ENCODE measurements at places on chromosomes 16 and 17.

DNA sequence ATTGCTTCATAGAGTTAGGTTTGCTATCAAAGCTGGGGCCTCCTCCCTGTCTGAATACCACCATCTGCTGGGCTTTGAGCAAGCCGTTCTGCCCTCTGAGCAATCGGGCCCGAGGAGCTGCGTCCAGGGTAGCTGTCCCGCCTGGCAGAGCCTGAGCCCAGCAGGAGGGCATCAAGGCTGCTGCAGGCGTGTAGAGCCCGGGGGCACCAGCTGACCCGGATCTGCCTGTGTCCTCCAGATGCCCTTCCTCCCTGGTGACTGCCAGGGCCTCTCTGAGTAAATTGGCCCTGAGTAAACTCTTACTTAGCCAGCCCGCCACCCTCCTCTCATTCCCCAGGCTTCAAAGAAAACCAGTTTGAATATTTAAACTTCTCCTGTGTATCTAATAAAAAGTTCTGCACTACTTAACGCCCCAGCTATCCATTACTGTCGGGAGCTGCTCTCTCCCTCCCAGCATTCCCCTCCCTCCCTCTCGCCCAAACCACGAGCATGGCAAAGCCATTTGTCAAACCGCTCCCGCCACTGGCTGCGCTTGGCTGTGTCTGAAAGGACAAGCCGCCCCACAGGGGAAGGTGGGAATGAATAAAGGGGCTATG, 16.4 kb downstream of the CDK5RAP3 start:
- no peak for DNase-seq

DNA sequence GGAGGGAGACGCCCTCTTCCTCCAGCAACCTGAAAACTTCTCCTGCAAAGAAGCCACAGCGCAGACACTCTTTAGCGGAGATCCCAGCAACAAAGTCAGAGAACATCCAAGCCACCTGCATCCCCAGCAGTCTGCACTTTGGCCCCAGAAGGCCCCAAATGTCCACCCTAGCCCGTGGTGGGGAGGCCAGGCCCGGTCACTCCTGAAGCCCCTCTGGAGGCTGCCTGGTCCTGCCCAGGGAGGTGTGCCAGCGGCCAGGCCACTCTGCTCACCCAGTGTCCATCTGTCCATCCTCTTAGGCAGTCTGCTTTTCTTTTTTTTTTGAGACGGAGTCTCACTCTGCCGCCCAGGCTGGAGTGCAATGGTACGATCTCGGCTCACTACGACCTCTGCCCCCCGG, 5.4 kb downstream of the HAGHL start:
- no peak for DNase-seq

DNA sequence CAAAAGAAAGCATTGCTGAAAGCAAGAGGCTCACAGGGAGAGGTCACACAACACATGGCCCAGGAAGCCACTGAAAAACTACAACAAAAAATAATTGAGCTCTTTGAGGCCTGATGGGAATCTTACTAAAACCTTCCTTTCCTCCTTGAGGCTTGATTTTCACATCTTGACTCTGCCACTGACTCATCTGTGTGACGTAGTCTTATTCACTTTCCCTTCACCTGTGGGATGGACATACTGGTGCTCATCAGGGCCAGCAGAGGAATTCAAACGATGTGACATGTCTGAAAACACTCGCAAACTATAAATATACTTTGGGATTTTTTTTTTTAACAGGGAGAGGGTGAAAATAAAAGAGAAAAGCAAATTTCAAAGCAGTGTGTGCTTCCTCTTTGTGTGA, 78.3 kb upstream of the ASIC2 start:
- no peak for DNase-seq

- no peak for DNase-seq
Measured at GRCh38 chr16:86929057-86929871, 350.9 kb downstream of the FOXL1 start.

GRCh38 chr17:75454193-75454592, 2.2 kb upstream of the TMEM94 start:
- no peak for DNase-seq

- DNase-seq = peak; percentile 69
Measured at GRCh38 chr16:81703177-81704155, 75.6 kb upstream of the PLCG2 start.

DNA sequence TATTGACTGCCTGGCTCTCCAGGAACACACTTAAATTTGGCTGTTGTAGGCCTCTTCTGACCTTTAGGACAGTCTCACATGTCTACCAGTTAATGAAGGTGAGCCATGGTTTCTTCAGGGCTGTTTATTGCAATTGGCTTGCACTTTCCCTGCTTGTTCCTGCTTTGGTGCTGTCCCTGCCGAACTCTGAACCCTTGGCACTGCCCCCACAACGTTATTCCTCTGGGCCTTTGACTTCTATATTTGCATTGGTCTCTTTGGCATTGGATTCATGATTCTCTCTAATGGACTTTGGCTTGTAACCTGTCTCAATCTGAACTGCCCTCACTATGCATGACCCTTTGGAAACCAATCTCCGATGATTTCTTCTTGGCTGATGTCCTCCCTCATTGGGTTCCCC, 299.4 kb downstream of the UTP18 start:
- no peak for DNase-seq

DNA sequence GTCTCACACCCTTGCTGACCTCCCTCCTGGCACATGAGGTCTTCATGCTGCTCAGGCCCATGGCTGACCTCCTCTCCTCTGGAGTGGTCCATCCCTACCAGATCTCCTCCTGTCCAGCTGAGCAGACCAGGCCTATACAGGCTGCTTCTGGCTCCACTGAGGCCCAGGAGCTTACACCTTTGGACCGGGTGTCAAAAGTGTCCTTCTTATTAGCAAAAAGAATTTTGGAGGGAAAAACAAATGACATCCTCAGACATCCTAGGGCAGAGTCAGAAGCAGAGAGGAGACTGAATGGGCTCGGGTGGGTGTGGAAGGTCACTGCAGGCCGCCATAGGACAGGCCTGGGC, 38.1 kb downstream of the WSB1 start:
- DNase-seq = no peak

GRCh38 chr17:49515196-49515770, 20.2 kb downstream of the NGFR start:
- DNase-seq = peak; percentile 41

GRCh38 chr17:54793271-54793670, 107.4 kb upstream of the TOM1L1 start:
- DNase-seq = no peak

- no peak for DNase-seq
Measured at GRCh38 chr17:73346501-73347162, 34.8 kb upstream of the CDC42EP4 start.

GRCh38 chr17:65633146-65633881, 71.9 kb upstream of the AXIN2 start:
- no peak for DNase-seq

DNA sequence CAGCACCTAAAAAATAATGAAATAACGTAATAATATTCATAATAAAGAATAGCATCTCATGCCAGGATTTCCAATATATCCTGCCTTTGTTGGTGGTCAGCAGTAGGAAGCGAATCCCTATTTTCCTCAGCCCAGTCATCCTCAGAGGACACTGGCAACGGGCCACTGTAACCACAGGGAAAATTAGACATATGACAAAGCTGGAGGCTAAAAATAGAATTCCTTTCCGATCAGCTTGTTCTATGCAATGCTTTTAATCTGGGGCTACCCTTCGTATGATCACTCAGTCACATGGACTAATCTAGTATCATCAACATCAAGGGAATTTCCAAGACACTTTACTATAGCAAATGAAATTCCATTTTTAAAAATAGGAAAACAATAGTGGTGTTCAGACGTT, 246.9 kb upstream of the KCNJ16 start:
- no peak for DNase-seq

- no peak for DNase-seq
Measured at GRCh38 chr17:69523244-69523861, 108.9 kb downstream of the MAP2K6 start.

DNA sequence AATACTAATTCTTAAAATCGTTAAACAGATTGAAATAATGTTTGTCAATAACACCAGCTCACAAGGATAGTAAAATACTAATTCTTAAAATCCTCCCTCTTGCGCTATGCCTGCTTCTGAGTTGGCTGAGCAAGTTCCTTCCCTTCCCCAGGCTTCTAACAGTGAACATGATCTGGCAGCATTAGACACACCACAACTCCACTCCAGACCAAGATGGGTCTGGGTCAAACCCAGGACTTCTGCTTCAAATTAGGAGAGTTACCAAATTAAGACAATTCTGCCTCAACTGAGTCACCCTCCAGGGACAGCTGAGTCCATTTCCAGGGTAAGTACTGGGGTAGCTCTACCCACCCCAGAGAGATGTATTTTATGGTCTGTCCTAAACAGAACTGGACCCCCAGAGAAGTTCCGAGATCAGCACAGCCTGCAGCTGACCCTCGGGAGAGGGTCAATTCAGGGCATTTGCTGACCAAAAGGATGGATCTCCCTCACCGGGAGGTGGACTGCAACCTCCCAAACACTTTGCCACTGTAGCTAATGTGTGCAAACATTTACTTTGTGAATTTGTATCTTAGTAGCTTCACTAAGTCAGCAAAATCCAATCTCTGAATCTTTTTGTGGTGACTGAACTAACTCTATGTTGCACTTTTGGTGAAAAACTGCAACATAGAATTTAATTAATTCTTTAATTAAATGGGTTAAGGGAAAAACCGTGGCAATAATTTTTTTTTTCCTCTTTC, 48.8 kb downstream of the ADCY9 start:
- DNase-seq = no peak

DNA sequence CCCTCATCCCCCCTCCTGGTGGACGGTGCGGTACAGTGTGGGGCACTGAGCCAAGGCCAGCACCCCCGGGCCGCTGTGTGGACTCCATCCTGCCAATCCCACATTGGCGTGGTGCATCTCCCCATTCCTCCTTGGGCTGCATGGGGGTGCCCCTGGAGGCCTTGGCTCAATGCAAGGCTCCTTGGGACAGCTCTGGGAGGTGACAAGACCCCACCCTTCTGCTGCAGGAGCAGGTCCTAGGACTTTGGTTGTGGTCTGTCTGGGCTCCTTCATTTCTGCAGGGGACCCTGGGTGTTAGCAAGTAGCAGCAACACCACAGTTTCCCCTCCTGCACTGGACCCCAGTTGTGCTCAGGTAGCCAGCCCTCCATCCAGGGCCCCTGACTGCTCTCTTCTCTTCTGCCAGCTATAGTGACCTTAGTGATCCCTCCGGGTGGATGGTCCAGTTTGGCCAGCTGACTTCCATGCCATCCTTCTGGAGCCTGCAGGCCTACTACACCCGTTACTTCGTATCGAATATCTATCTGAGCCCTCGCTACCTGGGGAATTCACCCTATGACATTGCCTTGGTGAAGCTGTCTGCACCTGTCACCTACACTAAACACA, 1.3 kb downstream of the PRSS21 start:
- no peak for DNase-seq

- DNase-seq = no peak
Measured at GRCh38 chr17:67110619-67111018, 66.3 kb downstream of the CACNG1 start.

DNA sequence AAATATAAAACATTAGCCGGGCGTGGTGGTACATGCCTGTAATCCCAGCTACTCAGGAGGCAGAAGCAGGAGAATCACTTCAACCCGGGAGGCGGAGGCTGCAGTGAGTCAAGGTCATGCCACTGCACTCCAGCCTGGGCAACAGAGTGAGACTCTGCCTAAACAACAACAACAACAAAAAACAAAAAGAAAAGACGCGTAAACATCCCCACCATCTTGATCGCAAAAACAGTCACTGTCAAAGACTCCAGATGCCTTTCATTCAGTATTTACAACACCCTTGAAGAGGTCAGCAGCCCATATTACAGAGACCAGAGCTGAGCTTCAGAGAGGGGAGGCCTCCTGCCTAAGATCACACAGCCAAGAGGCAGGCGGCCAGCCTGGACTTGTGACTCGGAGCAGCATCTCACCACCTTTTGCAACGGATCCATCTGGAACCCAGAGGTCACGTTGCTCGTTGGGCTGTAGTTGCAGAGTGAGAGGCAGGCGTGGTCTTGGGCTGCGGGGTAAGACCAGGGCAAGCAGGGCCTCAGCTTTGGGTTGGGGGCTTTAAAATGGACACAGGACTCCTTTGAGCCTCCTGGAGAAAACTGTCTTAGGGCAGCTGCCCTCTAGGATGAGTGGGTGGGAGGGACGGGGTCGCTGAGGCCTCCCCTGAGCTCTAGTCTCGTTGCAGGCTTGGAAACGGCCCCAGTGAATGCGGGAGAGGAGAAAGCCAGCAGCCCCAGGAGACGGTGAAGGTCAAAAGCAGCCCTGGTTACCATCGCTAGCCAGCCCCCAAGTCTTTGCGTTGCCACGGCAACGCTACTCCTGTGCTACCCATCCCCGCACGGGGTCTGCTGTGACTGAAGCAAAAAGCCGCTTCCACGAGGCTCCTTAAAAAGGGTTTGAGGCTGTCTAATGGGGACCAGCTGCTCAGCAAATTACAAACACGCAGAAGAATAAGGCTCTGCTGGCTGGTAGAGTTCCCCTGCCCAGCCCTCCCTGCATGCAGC, 26.1 kb downstream of the LGALS3BP start:
- DNase-seq = no peak

DNA sequence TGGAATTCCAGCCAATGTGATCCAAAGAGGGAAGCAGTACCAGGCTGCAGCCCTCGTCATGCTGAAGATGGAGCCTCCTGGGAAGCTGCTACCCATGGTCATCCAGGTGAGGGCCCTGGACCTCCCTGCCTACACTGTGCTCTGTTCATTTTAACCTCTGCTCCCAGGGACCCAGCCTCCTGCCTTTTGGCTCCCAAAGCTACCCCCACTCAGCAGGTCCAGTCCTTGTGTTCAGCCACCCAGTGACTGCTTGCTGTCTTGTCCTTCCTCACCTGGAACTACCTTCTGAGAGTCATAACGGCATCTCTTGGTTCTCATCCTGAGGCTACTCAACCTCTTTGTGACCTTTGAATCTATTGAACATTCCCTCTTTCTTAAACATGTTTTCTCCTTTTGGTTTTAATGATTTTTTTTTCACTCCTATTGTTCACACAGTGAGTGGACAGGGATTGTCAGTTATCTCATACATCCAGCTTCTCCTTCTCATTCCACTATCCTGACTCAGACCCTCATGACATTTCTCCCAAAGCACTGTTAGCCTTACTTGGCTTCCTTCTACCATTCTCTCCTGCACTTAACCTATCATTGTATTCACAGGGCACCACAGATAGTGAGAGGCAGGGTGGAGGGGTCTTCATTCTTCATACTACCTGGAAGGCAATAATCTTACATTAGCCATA, 53.3 kb downstream of the GOSR1 start:
- DNase-seq = peak; percentile 21

DNA sequence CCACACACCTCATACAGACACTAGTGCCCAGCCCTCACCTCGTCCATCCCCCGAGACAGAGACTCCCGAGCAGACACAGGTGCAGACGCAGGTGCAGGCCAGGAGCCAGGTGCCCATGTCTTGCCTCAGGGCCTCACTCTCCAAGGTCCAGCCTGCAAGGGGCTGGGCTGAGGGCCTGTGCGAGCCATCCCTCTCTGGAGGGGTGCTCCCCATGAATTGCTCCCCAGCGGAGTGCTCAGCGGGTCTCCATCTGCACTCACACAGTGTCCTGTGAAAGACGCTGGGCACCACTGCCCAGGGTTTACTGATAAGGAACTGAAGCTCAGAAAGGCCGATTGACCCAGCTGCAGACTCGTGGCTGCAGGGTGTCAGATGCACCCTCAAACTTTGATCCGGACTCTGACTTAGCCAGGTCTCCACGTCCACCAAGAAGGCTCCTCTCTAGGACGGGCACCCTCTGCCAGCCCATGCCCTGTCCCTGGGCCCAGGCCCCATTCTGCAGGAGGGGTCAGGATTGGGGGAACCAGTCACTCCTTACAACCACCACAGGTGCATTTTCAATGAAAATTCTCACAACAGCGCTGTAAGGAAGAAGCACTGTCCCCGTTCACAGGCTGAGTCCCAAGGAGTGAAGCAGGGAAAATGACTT, 16.9 kb downstream of the POLR3K start:
- no peak for DNase-seq

- no peak for DNase-seq
Measured at GRCh38 chr16:67993207-67994039, 5.9 kb downstream of the DPEP2 start.

Measured in AG04449 (cell line).